Osteocyte (in vitro differentiated cells): ENCODE measurements at places on chromosomes 4 and X. TPM values are rescaled to one million over a fixed set of nuclear protein-coding genes. Genes with fewer than 3 reads are reported as not detected.

Gene SPANXC
- total RNA-seq = not detected in 2 replicates

Gene TEX13D
- total RNA-seq = not detected in 2 replicates

Gene P2RY8
- not detected in 2 replicates for total RNA-seq

Gene TMEM156
- not detected in 2 replicates for total RNA-seq

GRCh38 chr4:173381610-173382009 is 10.9 kb downstream of the SAP30 start:
- H3K27ac ChIP-seq = no peak overlapping the region
- H3K4me3 ChIP-seq = no peak overlapping the region
- DNase-seq = no peak

GRCh38 chr4:181661090-181661489 is 582.1 kb upstream of the TENM3 start:
- H3K4me1 ChIP-seq = peaks cover 39% of the 10 kb centered on the region
- H3K4me3 ChIP-seq = no peak overlapping the region
- H3K27ac ChIP-seq = peak overlapping the region; percentile 81
- H3K27me3 ChIP-seq = no peaks in the 10 kb centered on the region
- DNase-seq = no peak

GRCh38 chr4:168776382-168776781 is 233.7 kb downstream of the CBR4 start:
- no peak for DNase-seq
- H3K27ac ChIP-seq = no peak overlapping the region
- H3K36me3 ChIP-seq = peaks cover 42% of the 10 kb centered on the region
- no peak overlapping the region for H3K4me3 ChIP-seq
- no peaks in the 10 kb centered on the region for H3K27me3 ChIP-seq

GRCh38 chr4:37799941-37800554 is 26.4 kb upstream of the PGM2 start:
- H3K27me3 ChIP-seq = peaks cover 19% of the 10 kb centered on the region
- H3K36me3 ChIP-seq = no peaks in the 10 kb centered on the region
- DNase-seq = no peak
- H3K27ac ChIP-seq = no peak overlapping the region

DNA sequence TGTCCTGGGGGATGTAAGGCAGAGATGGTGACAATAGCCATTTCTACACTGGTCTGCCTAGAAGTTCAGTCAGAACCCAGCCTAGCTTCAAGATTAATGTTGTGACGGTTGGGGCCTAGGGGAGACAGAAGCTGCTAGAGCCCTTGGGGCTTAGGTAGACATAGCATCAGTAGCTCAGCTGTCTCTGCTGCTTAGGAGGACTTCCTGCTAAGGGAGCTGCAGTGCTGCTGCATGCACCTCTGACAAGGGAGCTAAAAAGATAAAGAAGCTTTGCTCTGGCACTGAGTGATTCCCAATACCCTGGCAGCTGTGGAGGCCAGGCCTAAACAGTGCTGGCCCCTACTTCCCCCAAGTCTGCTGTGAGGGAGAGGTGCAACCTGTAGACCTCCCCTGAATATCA is 116.0 kb downstream of the CT47B1 start:
- no peak for DNase-seq
- H3K27ac ChIP-seq = no peak overlapping the region
- no peaks in the 10 kb centered on the region for H3K4me1 ChIP-seq
- H3K36me3 ChIP-seq = no peaks in the 10 kb centered on the region

DNA sequence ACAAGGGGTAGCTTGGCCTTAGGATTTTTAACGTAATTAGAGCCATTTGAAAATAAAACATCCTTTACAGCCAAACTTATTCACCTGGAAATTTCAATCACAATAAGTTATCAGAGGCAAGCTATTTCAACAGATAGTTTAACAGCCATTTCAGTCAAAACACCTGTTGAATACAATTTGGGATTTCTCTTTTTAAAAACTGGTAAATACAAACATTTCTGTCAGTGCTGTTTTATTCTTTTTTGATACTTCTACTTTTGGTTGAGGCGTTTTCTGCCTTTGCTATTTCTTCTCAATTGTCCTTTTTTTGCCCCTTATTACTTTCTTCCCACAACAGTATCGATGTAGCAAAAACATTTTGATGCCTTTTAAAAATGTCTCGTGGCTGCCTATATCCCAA is 2.1 kb upstream of the DACH2 start:
- no peak overlapping the region for H3K4me3 ChIP-seq
- H3K27ac ChIP-seq = no peak overlapping the region
- peaks cover 15% of the 10 kb centered on the region for H3K4me1 ChIP-seq
- no peak for DNase-seq
- no peaks in the 10 kb centered on the region for H3K36me3 ChIP-seq
